ENCODE measurements at places on chromosomes 4 and X.
A peak's percentile ranks its signal among the peaks of the same experiment; 100 is the strongest.

DNA sequence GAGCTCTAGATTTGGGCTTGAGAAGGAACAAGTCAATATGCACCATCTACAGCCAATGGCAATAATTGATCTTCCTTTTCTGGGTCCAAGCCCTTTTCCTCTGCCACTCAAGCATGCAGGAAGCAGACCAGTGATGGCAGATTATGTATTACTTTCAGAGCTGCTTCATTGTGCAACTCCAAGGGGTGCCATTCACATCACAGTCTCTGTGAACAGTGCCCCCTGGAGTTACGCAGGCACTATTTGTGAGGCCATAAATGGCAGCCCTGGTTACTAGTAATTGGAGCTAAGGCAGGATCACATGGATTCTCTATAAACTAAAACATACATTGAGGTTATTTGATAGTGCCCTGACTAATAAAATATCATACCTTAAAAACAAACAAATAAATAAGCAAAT lies 313.4 kb upstream of the SLC7A11 start:
- no peak for DNase-seq

DNA sequence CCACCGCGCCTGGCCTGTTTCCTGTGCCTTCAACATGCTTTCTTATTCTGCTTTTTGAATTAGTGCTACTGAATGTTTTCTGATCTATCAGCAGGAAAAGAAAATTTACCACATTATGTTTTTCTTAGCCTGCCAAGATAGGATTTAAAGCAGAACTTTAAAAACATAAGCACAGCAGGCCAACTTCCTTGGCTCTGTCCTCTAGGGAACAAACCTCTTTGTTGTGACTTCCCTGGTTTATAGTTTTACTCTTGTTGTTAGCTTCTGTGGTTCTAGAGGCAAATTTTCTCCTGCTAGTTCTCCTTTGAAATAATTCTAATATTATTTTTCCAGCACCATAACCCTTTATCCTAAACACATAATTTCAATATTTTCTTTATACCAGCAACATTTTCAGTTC lies 605.1 kb downstream of the ADGRL3 start:
- DNase-seq = no peak

- no peak for DNase-seq
Measured at GRCh38 chrX:10030570-10030969, 63.4 kb downstream of the CLDN34 start.

GRCh38 chr4:120918788-120919187 lies 3.7 kb downstream of the PRDM5 start:
- no peak for DNase-seq

GRCh38 chr4:64158648-64159326 lies 250.5 kb downstream of the TECRL start:
- peak; percentile 6 for DNase-seq

DNA sequence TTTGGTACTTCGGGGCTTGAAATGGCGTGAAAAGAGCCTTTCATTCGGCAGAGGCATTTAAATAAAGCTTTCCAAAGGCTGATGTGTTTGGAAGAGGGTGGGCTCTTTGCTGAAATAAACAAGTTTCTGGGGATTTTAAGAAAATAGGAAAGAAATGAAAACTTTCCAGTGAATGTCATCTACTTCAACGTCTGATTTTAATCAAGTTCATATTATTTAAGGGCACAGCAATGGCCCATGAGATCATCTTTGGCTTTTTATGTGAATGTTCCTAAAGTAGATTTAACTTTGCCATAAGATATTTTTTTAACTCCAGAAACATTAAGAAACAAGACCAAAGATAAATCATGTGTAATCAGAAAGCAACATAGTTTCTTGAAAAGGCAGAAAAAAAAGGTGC lies 69.8 kb upstream of the TTC29 start:
- DNase-seq = no peak

DNA sequence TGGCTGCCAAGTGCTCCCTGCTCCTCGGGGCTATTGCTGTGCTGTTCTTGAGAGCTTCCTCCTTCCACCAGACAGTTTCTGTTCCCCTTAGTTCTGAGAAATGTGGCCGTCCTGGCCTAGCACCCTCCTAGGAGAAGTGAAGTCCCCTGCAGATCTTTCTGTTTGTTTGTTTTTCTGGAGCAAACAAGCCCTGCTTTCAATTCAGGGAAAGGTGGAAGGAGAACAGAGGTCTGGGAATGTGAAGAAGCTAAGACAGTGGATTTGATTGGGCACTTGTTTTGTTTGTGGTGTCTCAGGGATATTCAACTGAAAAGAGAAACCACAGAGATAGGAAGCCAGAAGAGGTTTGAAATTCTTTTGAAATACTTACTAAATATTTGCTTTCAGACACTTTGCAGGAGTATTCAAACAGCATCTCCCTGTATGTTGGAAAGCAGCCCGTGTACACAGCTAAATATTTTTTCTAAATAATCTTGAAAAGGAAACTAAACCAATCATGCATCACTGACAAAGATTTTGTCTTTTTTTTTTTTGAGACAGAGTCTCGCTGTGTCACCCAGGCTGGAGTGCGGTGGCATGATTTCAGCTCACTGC lies 36.5 kb upstream of the PPM1K start:
- DNase-seq = no peak

DNA sequence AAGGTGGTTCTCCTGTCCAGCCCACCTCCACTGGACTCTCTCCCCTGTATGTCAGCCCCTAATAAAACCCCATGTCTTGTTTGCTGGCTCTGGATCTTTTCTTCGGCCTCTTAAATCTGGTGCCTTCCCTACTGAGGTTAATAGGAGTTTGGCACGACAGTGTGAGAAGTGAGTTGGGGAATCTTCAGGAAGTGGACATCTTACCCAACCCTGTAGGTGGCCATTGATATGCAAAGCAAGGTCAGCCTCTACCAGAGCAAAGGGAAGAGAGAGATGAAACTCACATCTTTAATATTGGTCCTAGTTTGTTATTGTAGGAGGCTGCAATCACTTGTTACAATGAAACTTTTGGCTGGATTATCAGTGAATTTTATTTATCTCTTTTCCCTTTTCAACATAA lies 111.7 kb downstream of the CHRDL1 start:
- DNase-seq = no peak

DNA sequence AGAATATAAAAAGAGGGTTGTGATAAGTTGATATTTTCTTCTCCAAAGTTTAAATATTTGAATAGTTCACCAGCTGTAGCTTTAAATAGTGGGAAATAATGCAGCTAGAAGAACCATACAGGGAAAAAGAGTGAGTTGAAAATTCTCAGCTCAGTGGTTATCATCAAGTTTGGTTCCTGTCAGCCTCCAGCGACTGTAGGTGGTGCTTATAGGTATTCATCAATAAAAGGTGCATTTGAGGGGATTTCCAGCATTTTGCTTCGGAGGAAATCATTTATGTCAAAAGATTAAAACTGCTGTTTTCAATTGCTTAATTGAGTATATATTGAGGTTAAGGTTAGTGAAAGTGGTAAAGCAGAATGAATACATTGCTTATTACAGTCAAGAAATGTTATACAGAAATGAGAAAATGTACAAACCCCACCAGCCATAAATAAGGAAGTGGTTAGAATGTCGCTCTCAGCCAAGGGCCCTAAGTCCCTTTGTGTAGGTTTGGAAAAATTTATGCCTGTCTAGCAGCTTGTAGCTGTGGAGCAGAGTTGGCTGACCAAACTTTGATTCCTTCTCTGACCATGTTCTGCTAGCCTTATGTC lies 532.9 kb upstream of the FTHL17 start:
- DNase-seq = no peak

GRCh38 chr4:78592088-78592783 lies 40.7 kb downstream of the ANXA3 start:
- no peak for DNase-seq

- DNase-seq = no peak
Measured at GRCh38 chr4:67051000-67051789, 494.1 kb downstream of the CENPC start.

DNA sequence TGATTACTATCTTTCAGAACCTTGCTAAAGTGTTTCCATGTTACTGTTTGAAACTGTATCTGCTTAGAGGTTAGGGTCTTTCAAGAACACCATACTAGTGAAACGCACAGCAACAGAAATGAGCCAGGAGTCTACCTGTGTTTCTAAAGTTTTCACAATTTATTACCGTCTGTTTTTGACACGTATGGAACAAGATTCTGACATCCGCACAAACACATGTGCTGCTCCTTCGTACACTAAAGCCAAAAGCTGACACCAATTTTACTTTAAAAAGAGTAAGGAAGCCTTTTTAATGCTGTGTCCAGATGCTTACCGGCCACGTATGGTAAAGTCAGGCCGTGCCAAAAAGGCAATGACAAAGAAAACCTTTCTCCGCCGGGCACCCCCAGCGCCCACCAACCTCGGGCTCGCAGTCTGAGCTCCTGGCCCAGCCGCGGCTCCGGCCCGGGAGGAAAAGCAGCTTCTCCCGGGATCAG lies 532 bp downstream of the RPS4X start:
- no peak for DNase-seq

DNA sequence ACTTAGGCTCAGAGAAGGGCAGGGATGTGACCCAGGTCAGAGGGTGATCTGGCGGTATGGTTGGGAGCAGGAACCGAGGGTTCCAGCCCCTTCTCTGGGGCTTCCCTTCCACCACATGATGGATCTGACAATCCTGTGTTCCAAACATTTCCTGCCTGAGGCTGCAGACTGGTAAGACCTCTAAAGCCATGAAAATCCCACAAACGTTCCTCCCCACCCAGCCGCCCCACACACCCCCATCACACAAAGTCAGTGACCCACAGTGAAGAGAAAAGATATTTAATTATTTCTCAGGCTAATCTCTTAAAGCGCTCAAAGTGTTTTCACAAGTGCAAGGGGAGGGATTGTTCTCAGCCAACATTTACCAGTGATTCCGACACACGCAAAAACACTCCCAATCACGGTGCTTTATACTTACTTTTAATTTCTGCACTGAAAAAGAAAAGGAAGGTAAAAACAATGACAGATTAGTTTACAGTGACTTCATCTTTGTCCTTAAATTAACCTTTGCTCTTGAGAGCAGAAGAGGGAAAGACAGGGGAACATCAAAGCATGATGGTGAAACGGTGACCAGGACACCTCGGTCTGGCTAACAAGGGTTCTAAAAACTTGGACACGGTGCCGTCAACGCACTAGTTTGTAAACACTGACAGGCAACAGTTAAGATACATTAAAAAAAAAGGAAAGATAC lies 42.4 kb downstream of the WDR1 start:
- no peak for DNase-seq

DNA sequence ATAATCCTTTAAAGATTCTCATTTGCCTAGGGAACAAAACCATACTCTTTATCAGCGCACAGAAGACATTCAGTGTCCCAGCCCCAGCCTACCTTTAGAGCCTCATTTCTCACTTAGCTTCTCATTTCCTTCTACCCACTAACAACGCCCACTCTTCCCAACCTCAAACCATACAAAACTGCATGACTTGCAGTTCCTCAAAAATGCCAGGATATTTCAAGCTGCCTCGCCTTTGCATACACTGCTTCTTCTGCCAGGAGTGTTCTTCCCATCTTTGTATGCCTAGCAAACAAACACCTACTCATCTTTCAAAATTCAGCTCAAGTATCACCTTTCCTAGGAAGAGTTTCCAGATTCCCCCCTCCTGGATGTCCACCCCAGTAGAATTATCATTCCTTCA lies 129.9 kb upstream of the ADGRL3 start:
- DNase-seq = no peak

- no peak for DNase-seq
Measured at GRCh38 chr4:2424581-2424980, 5.8 kb downstream of the CFAP99 start.

DNA sequence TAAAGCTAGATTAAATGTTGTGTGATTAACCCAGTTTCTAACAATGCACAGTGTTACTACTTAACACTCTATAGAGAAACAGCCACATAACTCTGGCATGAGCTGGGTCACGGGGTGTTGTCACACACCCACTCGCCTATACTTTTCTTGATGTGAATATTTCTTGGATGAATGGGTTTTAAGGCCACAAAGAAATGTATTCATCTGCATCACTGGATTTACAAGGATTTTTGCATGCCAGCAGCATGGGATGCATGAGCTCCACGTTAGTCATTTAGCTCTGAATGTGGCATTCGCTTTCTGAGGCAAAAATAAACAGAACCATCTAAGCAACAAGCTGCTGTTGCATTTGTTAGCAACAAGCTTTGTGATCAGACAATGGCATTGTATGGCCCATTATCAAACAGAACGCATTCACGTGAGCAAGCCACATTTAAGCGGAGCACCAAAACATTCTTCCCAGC lies 89.7 kb downstream of the LRP2BP start:
- DNase-seq = no peak

DNA sequence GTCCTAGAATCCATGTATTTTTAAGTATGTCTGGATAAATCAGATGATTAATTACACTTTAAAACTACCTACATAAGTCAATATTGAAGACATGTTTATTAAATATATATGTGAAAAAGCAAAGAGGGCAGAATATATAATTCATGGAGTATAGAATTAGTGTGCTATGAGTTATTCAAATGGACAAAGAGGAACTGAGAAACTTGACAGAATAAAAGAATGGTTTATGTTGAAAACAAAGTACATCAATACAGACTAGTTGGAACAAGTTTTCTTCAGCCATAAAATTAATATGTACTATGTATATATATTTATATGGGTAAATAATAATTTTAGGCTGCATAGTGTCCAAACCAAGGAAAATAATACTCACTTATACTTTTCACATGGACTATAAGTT lies 173.5 kb downstream of the NPFFR2 start:
- DNase-seq = no peak

GRCh38 chr4:88713782-88714181 lies 16.2 kb upstream of the NAP1L5 start:
- DNase-seq = no peak

GRCh38 chr4:13498469-13498868 lies 14.3 kb upstream of the RAB28 start:
- no peak for DNase-seq

DNA sequence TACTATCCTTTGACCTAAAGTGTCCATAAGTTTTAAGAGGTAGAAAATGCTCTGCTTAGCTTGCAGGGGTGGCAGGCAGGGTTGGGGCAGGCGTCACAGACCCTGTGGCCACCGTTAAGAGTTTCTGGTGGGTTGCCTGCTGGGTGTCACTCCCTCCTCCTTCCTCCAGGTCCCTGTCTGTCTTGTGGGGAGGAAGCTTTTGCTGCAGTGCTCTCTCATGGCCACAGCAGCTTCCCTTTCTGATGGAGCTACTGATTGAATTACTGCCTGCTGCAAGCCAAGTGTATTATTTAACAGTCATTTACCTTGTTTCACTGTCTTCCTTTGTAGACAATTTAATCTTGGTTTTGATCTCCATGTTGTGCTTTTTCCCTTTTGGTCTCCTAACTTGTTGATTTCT lies 384.6 kb downstream of the IDS start:
- DNase-seq = no peak

DNA sequence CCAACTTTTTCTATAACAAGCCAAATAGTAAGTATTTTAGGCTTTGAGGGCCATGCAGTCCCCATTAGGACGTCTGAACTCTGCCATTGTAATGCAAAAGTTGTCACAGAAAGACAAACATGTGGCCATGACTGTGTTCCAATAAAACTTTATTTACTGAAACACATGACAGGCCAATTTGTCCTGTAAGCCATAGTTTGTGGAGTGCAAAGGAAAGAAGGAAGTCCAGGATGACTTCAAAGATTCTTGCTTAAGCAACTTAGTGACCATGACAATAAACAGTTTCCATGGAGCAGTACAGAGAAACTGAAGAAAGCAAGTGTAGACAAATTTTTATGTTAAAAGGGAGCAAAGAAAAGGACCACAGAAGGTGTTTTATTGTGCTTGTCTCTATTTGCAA lies 35.0 kb upstream of the MYOZ2 start:
- no peak for DNase-seq

- DNase-seq = no peak
Measured at GRCh38 chr4:18033111-18034085, 11.8 kb upstream of the LCORL start.

- peak; percentile 3 for DNase-seq
Measured at GRCh38 chr4:98828801-98829200, 100.1 kb downstream of the EIF4E start.

GRCh38 chrX:17802756-17803155 lies 58.3 kb downstream of the RAI2 start:
- DNase-seq = no peak
